ENCODE measurements at places on chromosomes 5 and 9.

GRCh38 chr5:57482671-57483106 is at the start of gene ACTBL2:
ACTBL2 (minus strand) TSS chr5:57482811; CDS start chr5:57482707, 104 bp downstream.
- DNase-seq, result no peak

GRCh38 chr5:141691867-141692532 is 10.0 kb upstream of the ARAP3 start:
- peak; percentile 88 for DNase-seq

DNA sequence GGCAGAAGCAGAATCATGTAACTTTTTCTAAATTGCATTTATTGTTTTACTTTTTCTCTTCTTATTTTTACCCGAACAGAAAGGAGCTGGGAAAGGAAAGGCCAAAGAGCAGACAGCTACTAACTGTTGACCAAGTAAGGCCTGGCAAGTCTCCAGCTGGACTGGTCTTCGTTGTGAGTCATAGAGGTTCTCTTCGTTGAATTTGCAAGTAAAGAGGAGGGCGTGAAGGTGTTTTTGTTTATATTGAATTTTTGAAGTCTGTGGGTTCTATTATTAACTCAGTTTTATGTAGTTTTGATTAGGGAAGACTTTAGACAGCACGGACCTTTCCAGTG is 416.5 kb upstream of the CCNH start:
- no peak for DNase-seq

GRCh38 chr9:135500525-135501260 is at the start of gene MRPS2:
MRPS2 (plus strand) TSS chr9:135500682; CDS start chr9:135500711, 29 bp downstream.
- peak; percentile 85 for DNase-seq

DNA sequence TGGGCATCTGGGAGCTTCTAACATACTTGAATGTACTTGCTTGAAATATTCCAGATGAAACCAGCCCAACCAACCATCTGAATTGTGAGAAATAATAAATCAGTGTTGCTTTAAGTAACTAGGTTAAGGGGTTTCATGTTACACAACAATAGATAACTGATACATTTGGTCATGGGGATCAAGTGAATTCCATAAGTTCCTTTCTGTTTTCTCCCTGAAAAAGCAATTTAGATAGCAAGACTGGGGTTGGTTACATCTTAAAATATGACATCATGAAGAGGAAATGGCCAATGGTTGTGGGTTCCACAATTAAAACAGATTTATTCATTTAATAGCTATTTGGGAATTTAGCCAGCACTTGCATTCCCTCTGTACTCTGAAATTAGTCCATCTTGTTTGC is 559.7 kb downstream of the TLR4 start:
- no peak for DNase-seq

GRCh38 chr5:170525470-170526211 is 21.8 kb downstream of the KCNIP1 start:
- no peak for DNase-seq

DNA sequence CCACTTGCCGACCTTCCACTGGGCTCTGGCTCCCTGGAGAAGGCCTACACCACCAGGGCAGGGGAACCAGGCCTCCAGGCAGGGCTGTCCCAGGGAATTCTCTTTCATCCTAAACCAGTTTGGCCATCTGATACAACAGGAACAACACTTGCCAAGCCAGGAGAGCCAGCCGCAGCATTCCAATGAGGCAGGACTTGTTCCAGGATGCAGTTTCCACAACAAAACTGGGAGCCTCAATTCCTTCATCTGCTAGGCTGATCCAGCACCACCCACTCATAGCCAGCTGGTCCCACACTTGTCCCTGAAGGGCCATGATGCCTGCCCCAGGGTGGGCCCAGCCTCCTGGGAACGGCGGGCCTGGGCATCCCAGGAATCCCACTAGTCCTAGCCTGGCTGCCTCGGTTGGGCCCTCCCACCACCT is 26.0 kb downstream of the BICD2 start:
- no peak for DNase-seq

DNA sequence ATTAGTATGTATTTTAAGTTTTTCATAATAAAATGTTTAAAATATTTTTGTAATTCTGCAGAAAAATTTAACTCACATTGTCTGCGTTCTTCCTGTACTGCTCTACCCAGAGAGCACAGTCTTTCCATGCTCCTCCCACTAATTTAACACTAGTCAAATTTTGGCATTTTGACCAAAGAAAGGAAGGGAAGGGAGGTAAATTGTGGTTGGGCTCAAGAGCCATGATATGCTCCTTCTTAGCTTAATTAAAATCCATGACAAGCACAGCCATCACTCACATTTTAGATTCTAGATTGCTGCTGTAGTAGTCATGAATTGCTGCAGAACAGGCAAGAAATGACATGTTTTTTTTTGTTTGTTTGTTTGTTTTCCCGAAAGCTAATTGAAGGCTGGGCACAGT is 98.4 kb downstream of the NLN start:
- no peak for DNase-seq

GRCh38 chr5:75985077-75985476 is 98.1 kb upstream of the SV2C start:
- no peak for DNase-seq

- DNase-seq, result no peak
These were observed 335.7 kb upstream of the PIK3R1 start for GRCh38 chr5:67879620-67880510.

DNA sequence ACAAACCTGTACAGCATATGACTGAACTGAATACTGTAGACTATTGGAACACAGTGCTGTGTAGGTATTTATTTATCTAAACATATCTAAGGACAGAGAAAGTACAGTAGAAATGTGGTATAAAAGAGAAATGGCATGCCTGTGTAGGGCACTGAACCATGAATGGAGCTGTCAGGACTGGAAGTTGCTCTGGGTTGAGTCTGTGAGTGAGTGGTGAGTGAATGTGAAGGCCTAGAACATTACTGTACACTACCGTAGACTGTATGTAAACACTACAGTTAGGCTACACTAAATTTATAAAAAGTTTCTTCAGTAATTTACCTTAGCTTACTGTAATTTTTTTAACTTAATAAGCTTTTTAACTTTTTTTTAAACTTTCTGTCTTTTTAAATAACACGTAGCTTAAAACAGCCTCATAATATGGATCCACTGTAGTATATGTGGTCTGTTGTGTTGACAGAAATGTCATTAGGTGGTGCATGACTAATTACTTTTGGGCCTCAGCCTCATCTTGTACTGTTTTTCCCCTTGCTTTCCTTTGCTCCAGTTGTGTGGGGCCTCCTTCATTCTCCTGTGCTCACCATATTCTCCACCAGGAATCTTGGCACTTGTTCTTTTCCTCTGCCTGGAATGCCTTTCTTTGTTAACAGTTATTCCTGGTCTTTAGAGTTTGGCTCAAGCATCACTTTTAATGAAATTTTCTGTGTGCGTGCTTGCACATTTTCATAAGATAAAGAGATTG is 8.8 kb downstream of the SPIN1 start:
- DNase-seq, result no peak

- no peak for DNase-seq
These were observed 140.1 kb downstream of the TMEM38B start for GRCh38 chr9:105834404-105834803.

GRCh38 chr9:136994888-136995230 is 1.5 kb downstream of the CLIC3 start:
- DNase-seq, result no peak

GRCh38 chr5:137072361-137073115 is 426.6 kb downstream of the SPOCK1 start:
- no peak for DNase-seq

GRCh38 chr9:34517185-34517584 is 5.6 kb downstream of the ENHO start:
- DNase-seq, result no peak

DNA sequence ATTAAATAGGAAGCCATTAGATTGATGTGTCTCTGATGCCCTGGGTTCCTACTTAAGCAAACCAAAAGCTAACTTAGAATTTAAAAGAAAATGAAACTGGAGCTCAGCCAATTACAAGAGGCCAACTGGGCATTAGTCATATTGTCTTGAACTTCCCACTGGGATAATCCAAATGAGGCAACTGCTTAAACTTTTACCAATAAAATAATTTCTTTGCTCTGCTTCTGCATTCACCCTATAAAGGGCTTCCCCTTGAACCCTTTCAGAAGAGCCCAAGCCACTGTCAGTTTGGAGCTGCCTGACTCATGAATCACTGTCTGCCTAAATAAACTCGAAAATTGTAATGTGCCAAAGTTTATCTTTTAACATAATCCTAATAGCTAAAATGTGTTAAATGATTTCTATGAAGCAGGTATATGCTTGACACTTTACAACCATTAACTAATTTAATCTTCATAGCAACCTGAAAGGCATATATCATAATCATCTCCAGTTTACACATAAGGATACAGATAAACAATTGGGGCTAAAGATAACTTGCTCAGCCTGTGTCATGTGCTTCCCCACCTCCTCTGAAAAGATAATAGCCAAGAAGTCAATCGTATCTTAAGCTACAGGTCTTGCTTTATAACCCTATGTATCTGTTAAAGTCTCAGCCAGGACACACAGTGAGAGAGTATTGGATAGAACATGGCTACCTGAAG is 11.5 kb downstream of the GPR150 start:
- no peak for DNase-seq

DNA sequence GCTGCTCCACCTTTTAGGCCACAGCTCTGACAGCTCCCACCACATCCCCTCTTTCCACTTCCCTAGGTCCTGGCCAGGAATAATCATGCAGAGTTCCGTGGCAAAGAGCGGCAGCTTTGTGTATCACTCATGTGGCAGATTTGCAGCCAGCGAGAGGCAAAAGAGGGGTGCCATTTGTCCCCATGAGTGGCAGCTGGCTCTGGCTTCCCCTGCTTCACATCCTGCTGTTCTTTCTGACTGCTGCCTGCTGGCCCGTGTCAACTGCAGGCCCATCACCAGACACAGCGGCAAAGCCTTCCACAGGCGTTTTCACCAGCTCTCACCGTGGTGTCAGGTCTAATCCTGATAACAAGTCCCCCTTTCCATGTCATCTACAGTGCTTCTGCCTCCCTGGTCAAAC is 430.6 kb upstream of the DAP start:
- no peak for DNase-seq

GRCh38 chr5:126263591-126264184 is 159.5 kb upstream of the GRAMD2B start:
- no peak for DNase-seq

GRCh38 chr5:89204756-89205155 is 321.8 kb upstream of the MEF2C start:
- DNase-seq, result no peak

GRCh38 chr9:70950270-70950669 is 171.2 kb downstream of the TRPM3 start:
- DNase-seq, result no peak

DNA sequence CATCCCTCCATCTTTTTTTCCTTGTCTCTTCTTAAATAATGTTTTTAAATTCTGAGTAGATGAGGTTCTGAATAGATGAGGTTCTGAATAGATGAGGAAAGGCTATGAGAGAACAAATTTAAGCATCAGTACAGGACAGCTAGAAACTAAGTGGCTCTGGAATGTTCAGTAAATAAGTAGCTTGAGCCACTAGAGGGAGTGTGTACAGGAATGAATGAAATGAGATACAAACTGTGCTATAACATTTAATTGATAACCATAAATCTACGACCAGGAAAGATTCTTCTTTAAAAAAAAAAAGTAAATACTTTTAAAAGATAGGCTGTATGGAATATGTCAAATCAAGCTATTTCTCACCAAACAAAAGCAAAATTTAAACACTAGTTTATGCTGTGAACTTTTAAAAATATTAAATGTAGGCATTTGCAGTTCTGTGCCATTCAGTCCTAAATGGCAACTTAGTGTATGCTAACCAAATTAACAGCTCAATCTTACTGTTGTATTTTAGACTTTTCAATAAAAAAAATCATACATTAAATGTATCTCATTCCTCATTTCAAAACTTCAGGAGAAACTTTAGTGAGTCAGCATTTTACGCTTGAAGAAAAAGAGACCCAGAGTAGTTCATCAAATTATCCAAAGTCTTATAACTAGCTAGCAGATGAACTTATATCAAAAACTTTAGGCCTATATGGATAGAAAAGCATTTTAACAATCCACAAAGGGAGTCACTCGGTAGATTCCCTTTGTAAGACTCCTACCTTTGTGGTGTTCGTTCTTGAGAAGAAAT is 70.4 kb upstream of the SNX2 start:
- no peak for DNase-seq

DNA sequence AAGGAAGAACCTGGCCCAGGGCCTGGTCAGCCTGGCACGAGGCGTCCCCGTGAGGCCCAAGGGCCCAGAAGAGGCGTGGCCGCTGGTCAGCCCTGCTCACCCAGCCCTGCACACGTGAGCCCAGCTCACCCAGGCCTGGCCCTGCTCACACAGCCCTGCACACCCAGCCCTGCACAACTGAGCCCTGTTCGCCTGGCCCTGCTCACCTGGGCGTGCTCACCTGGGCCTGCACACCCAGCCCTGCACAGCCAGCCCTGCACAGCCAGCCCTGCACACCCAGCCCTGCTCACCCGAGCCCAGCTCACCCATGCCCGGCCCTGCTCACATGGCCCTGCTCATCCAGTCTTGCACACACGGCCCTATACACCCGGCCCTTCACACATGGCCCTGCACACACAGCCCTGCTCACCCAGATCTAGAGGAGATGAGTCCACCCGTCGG is 2.1 kb downstream of the ZDHHC11 start:
- no peak for DNase-seq

GRCh38 chr5:141848744-141849414 is 29.3 kb downstream of the PCDH1 start:
- peak; percentile 60 for DNase-seq

GRCh38 chr9:36401897-36402480 is 1.9 kb upstream of the RNF38 start:
- DNase-seq, result no peak

DNA sequence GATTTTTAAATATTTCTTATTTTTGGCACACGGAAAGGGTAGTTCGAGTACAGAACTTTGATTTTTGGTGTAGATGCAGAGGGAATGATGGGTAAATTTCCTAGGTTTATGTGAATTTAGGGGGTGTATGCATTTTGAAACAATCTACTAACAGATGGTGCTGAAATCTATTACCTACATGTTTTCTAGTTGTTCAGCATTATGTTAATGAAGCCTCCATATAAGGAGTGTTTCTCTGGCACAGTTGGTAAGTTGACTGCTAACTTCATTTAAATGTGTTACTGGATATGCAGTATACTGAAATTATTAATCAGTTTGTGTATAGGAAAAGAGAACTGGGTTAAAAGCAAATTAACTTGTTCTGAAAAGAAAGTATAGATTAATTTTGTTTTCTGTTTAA is 17.5 kb downstream of the SUB1 start:
- no peak for DNase-seq
